ENCODE measurements at places on chromosomes 7 and 10.

DNA sequence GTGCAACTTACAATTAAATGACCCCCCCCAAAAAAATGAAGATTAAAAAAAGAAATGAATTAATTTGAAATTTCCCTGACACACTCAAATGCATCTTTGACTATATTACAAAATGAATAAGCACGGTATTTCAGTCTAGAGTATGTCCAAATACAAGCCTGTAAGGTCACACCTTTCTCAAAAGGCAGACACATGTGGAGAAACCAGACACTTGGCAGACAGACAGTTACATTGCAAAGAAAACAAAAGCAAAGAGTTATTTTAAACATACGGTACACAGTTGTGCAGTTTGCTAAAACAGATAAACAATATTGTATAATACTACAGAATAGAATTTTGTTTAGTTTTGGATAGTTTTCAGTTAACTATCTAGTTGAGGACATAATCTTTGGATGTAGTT is 153.0 kb downstream of the ATE1 start:
- DNase-seq = no peak

GRCh38 chr7:40757109-40757508 is 622.3 kb downstream of the SUGCT start:
- no peak for DNase-seq

DNA sequence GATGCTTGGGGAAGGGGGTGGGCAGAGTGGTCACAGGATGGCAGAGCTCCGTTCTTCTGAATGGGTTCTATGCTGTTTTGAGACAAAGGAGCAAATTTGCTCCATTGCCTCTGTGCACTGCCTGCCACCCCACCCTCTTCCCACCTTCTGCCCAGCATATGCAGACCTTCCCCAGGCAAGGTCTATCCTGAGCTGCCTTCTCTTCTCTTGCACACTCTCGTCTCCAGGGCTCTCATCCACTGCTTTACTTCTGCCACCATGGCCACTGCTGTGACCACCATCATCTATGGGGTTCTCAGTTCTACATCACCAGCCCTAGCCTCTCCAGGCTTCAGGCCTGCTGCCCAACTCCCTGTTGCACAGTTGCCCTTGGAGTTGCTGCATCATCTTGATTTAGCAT is 230.4 kb downstream of the TMEM178B start:
- DNase-seq = no peak

DNA sequence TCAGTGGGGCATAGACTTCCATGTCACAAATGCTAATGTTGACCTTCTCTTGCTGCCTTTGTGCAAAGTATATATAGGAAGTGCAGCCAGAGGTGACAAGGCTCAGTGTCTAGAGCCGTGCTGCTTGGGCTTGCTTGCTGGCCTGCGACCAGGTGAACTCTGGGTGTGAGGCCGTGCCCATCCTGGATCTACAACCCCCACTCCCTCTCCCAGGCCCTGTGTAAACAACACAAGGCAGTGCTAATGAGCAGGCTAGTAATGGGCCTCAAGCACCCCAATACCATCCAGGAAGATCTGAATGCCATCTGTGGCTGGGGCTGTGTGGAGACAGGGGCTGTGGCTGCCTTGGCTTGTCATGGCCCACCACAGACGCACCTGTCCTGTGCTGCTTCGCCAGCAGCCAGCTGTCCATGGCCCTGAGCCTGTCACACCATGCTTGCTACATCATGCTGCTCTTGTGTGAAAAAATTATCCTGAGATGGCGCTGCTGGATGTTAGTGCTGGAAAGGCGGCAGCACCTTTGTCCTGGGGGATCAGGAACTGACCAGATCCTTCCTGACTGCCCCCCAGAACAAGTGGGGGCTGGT is 107.6 kb upstream of the ZNF92 start:
- no peak for DNase-seq

GRCh38 chr10:86709396-86710185 is 41.3 kb downstream of the LDB3 start:
- no peak for DNase-seq

DNA sequence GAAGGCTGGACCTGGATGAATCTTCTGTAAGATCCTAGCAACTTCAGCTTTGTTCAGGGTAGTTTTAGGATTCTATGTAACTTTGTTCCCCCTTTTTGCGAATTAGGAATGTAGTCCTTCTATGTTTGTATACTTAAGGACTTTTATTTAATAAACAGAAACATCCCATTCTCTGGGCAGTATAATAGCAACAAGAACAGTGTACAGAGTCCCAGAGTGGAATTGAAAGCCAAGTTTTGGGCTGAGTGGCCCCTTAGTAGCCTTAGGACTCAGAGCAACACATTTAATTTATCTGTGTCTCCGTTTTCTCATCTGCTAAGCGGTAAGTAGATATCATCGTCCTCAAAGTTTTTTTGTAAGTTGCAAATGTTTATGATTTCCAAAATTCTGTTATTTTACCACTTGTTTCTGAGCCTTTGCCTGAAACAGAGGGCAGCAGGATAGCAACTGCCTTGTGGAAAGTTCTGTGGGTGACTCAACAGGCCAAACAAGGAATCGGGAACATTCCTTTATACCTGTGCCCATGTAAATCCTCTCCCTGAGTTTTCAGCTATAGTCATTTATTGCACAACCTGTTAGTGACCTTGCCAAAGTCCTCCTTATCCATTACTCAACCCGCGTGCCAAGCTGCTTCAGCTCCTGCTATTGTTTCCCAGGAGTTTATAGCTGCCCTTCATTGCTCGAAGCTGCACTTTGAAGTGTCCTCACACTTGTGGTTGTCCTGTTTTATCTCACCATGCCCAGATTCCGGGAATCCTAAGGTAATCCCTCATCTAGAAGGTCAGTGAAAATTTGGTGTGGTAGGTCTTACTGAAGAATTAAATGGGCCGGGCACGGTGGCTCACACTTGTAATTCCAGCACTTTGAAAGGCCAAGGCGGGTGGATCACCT is 199.1 kb upstream of the AHR start:
- DNase-seq = no peak

- DNase-seq = no peak
Observed at GRCh38 chr7:52962402-52963076, 72.9 kb upstream of the POM121L12 start.

DNA sequence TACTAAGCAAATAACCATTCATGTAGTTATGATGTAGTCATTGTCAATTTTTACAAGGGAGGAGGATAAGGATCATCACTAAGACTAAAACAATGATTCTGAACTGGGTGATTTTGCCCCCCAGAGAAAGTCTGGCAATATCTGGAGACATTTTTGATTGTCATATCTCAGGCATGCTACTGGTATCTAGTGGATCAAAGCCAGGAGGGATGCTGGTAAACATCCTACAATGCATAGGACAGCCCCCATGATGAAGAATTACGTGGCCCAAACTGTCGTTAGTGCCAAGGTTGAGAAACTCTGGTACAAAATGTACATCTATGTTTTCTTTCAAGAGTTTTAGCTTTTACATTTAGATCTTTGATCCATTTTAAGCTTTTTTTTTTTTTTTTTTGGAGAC is 57.3 kb downstream of the GBF1 start:
- DNase-seq = no peak

GRCh38 chr7:133602291-133602690 is 349.4 kb downstream of the EXOC4 start:
- no peak for DNase-seq

DNA sequence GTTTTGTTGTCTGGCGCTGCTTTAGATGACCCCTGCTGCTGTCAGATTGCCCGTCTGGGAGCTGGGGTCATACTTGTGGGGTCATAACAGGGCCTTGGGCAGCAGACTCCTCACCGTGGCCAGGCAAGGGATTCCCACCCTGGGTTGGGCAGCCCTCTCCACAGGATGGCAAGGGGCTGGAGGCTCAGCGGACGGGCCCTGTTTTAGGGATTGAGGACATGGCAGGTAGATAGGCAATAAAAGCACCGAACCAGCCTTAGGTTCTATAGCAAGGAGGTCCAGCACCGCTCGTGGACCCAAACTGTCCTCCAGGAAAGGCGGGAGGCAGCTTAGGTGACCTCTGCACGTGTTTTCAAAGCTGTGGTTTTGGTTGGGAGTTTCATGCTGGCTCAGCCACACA is 60.0 kb downstream of the GRK5 start:
- DNase-seq = no peak

DNA sequence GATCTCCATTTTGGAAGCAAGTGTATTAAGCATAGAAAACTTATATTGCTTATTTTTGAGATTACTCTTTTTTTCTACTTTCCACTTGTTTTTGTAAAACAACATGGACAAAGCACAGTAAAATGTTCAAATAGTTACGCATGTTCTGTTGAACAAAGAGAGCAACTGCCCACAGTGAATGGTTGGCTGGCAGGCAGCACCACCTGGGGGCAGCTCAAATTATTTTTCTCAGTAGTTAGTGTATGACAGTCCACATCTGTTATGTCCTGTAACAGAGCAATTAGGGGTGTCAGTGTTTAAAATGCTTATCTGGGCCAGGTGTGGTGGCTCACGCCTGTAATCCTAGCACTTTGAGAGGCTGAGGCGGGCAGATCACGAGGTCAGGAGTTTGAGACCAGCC is 46.1 kb upstream of the CACUL1 start:
- peak; percentile 12 for DNase-seq

Data from CD4-positive, alpha-beta T cell treated with Interleukin-1 beta for 1 hour (primary cell).